ENCODE measurements at places on chromosomes 16 and 17.

GRCh38 chr16:85935974-85936760 lies 37.2 kb downstream of the IRF8 start:
- DNase-seq, result no peak

- no peak for DNase-seq
Measured at GRCh38 chr16:88977018-88977811, at the start of gene CBFA2T3. Gene CBFA2T3, minus strand, starts transcription at chr16:88977207. Its CDS starts 400 bp downstream, at chr16:88976807.

GRCh38 chr16:2455081-2455845 lies 4.6 kb upstream of the TEDC2 start:
- DNase-seq, result no peak

DNA sequence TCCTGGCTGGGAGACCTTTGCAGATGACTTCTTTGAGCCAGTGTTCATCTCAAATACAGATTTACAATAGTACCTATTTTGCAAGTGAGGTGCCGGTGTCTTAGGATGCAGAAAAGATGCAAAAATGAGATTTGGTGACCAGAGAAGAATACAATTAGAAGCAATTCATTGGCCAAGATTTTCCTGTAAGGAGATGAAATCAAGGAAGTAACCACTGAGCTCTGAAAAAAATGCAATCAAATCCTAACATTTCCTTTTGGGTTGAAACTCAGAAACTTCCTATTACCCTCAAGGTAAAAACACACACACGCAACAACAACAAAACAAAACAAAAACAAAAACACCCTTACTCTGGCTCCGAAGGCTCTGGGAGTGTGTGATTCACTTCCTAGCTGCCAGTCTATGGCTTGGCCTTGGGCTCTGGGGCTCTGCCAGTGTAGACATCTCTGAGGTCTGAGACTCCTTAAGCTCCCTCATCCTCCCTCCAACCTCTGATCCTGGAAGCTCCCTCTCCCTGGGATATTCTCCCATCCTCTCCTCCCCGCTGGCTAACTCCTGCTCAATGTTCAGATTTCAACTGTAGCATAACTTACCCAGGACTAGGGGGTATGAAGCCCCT lies 16.8 kb upstream of the MT4 start:
- no peak for DNase-seq

DNA sequence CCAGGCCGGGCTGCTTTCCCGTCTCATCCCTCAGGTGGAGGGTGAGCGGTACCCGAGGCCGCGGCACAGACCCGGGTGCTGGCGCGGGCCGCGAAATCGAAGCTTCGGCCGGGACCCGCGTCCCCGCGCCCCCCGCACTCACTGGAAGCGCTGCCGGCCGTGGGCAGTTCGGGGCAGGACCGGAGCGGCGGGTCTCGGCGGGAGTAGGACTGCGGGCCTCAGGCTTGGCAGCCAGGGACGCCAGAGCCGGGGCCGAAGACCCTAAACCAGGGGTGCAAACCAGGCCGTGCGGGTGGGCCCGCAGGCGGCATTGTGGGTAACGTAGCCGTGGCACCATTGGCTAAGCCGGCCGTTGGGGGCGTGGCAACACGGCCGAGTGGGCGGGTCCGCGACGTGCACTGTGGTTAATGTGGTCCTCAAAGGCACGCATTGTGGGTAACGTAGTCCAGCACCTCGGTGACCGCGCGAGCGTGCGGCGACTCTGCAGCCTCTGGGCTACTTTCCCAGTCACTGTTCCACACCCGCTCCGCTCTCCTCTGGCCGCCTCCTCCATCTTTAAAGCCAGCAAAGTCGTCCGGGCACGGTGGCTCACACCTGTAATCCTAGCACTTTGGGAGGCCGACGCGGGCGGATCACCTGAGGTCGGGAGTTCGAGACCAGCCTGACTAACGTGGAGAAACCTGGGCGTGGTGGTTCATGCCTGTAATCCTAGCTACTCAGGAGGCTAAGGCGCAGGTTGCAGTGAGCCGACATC lies at the start of gene ZNF500:
Gene ZNF500 (minus strand): TSS at position 288 of the 754 bp plus-strand sequence. CDS start 1,184 bp downstream, outside the sequence.
- peak; percentile 87 for DNase-seq

GRCh38 chr17:75514919-75515495 lies 330 bp downstream of the CASKIN2 start:
- DNase-seq, result no peak

- peak; percentile 39 for DNase-seq
Measured at GRCh38 chr16:70478912-70479341, 24.5 kb downstream of the FCSK start.

DNA sequence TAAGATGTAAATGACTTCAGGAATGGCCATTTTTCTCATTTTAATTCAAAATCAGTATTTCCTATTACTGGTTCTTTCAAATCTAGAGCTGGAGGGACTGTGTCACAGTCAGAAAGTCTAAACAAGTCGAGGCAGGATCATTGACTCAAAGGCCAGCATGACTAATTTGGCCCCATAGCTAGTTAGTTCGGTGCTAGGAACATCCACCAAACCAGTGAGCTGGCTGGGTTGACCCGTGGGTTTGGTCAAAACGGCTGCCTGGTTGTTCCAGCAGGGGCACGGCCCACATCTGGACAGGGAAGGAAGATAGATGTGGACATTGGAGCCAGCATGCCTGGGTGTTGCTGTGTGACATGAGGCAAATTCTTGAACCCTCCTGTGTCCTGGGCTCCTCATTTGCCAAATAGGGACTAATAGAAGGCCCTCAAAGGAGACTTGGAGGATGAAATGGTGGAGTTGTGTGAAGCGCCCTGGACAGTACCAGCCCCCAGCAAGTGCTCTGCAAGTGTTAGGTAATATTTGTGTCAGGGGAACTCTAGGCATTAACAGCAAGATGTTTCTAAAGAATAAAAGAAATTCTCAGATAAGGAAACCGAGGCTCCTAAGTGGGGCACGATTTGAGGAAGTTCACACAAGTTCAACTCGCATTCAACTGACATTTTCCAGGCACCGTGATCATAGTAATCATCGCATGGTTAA lies 46.2 kb downstream of the MEOX1 start:
- peak; percentile 66 for DNase-seq

GRCh38 chr16:7545251-7545650 lies 212.6 kb downstream of the RBFOX1 start:
- DNase-seq, result no peak

DNA sequence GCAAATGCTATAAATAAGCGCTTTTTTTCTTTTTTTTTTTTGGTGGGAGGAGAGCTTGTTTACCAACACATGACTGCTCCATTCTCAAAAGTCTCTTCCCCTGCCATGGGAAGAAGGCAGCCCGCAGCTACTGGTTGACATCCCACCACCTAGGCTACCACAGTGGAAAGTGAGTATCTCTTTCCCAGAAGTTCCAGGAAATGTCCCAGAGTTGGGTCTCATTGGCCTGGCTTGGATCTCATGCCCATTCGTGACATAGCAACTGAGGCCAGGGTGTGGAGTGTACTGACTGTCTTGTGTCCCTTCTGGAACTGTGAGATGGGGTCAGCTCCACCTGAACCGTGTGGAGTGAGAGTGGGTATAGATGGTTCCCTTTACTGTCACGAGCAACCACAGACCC lies 29.5 kb upstream of the BRD7 start:
- no peak for DNase-seq

DNA sequence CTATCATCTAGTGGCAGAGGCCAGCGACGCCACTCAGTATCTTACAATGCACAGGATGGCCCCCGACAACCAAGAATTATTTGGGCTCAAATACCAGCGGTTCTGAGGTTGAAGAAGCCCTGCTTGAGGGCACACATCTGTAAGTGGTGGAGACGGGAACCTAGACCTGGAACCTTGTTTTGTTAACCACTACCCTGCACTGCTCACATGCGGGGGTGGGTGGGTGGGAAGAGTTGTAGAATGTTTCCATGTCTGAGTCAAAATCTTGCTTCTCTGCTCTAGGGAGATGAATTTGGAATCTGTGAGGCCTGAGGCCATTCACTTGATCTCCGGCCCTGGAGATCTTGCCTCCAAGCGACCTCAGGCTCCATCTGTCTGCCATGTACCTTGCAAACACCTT lies 44.1 kb downstream of the ABCC1 start:
- DNase-seq, result no peak

GRCh38 chr16:52069866-52070265 lies 477.1 kb downstream of the TOX3 start:
- DNase-seq, result peak; percentile 9

DNA sequence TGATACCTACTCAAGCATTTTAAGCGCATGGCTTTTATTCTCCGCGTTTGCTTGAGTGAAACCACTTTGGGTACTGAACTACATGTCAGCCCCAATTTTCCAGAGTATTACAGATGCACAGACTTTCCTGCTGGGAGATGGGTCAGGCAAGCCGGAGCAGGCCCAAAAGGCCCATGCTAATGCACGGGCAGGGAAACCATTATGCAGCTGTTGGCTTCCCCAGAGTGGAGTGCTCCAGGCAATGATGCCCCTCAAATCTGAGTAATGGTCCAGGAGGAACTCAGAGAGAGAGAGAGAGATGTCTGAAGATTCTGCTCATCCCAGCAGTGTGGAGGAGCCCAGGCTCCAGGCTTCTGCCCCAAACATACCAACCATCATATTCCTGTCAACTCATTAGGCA lies 80.2 kb downstream of the CDH11 start:
- no peak for DNase-seq

DNA sequence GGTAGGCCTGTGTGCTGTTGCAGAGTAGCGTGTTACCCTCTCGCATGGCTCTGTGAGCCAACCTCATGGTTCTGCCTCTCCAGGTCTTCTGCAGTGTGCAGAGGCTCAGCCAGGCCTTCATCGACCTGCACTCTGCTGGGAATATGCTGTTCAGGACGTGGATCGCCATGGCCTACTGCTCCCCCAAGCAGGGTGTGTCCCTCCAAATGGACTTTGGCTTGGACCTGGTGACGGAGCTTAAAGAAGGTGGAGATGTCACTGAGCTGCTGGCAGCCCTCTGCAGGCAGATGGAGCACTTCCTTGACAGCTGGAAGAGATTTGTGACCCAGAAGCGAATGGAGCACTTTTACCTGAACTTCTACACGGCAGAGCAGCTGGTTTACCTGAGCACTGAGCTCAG lies 75.8 kb upstream of the ENDOV start:
- DNase-seq, result no peak

GRCh38 chr17:67647482-67647881 lies 70.3 kb upstream of the NOL11 start:
- DNase-seq, result no peak

DNA sequence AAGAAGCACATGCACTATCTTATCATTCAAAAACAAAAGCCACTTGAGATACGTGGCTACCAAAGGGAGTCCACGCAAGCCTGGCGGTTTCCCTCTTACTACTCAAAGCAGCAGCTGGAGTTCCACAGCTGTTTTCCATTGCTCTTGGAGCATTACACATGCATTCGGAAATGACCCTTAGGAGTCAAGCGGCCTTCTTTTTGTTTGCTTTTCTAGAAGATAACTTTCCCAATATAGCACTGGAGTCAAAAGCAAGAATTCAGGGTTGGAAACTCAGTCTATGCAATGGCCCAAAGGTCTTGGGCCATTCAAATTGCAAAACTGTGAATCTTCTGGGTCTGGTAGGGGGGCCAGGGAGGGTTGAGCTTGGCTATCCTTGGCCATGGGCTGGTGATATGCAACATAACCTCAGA lies 97.8 kb upstream of the MAF start:
- no peak for DNase-seq

DNA sequence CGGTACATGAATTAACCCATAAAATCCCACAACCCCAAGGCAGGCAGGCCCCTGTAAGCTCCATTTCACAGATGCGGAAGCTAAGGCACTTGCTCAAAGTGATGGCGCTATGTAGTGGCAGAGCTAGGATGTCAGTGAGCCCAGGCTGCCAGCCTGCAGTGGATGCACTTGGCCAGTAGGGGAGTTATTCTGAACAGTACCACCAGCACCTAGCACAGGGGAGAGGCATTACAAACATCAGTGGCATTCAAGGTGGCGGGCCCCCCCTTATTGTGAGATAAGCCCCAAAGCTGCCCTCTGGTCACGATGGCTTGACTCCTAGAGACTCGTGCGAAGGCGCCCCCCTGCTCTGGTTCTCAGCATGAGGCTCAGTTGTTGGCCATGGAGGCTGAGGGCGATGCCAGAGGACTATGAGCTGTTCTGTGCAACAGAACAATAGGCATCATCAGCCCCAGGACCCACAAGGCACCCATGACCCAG lies 33.8 kb downstream of the GTF3C1 start:
- no peak for DNase-seq

DNA sequence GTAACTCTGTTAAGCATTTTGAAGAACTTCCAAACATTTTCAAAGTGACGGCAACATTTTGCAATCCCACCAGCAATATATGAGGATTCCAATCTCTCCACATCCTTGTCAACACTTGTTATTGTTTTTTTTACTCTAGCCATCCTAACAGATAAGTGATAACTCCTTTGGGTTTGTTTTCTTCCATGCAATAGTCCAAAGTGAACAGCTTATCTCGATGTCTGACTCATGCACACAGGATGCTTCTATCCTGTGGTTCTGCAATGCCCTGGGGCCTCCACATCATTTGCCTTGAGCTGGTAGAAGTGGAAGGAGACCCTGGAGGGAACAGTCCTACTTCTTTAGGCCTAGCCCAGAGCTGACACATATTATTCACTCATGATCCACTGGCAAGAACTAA lies 13.0 kb downstream of the TLE7 start:
- DNase-seq, result no peak

- no peak for DNase-seq
Measured at GRCh38 chr16:8924214-8924613, 39.5 kb downstream of the USP7 start.

DNA sequence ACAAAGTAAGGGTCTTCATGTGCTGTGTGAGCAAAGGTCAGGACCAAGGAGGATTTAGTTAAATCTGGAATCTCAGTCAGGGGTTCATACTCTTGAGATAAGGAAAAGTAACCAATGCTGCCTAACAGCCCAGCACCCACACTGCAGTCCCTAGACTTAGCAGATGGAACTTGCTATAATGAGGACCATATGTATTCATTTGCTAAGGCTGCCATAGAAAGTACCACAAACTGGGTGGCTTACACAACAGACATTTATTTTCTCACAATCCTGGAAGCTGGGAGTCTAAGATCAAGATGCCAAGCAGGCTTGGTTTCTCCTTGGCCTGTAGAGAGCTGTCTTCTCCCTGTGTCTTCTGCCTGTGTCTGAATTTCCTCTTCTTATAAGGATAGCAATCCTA lies 20.8 kb downstream of the ZP2 start:
- no peak for DNase-seq

GRCh38 chr16:2865651-2866050 lies 7.7 kb upstream of the PRSS22 start:
- DNase-seq, result no peak

- no peak for DNase-seq
Measured at GRCh38 chr16:11129378-11129781, 126.6 kb downstream of the SOCS1 start.
